Ascending aorta (tissue), 2 donors: ENCODE measurements at places on chromosomes 1 and 21. TPM values are rescaled to one million over a fixed set of nuclear protein-coding genes. Genes with fewer than 3 reads are reported as not detected.

DNA sequence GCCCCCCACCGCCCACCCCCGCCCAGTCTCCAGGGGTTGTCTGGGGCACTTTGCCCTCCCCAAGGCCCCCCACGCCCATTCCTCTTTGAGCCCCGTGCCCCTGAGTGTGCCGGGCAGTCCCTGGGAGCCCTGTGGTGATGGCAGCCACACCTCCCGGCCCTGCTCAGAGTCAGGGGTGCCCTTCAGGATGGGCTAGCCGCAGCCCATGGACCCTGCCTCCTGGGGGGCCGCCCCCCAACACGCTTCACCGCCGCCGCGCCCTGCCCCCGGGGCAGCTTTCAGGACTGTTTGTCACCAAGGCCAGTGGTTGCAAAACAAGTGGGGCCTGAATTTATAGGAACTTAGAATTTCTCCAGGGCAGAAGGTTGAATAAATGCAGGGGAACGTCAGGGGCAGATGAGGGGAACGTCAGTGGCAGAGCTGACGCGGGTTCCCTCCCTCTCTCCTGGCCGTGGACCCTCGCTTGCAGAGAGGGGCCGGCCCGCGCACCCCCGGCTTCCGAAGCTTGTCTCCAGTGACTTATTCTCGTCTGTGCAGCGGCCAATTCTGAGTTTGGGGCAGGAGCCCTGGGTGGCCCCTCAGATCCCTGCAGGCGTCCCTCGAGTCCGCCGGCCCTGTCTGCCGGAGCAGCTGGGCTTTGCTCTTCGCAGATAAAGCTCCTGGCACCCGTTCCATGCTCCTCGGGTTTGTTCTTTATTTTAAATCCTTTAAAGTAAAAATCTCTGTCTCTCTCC, 41.2 kb upstream of the ADARB1 start:
- DNase-seq: peak; percentile 69

- no peak for DNase-seq
Measured at GRCh38 chr1:158153179-158153578, 27.5 kb upstream of the CD1D start.

DNA sequence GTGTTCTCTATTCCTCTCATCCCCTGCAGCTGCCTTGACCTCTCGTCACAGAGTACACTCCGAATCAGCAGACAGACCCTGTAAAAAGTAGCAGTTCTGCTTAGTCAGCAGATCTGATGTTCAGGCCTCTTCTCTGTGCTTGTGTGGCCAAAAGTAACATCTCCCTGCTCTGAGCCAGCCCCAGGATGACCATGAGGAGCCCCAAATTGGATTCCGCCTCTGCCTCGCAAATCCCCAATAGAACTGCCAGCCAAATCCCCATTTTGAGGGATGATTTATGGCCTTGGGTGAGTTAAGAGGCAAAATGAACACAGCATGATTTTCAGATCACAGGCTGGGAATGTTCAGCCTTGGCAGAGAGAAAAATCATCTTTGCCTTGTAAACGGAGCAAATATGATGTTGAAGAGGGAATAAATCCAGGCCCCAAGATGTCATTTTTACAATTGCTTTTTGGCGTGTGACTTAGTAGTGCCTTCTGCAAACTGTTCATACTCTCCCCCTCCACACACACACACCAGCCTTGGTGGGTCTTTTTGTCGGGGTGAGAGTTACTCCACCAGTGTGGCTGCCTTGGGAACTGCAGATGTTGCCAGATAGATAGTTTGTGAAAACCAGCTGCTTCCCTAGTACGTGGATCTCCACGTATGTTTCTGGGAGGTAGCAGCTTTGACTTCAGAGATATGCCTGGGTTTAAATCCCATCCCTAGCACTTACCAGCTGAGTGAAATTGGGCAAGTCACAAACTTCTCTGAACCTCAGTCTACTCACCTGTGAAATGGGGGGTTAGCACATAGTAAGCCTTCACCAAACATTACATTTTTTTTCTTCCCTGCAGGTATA, 77.8 kb downstream of the MAN1C1 start:
- DNase-seq: peak; percentile 74

DNA sequence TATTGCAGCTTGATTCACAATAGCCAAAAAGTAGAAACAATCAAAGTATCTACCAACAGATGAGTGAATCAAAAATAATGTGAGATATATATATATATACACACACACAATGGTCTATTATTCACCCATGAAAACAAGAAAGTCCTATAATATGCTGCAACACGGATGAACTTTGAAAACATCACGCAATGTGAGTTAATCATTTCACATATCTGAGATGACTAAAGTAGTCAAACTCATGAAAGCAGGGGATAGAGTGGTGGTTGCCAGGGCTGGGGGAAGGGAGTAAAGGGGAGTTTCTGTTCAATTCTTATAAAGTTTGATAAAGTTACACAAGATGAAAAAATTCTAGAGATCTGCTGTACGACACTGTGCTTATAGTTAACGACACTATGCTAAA, 1234.8 kb downstream of the MRPL39 start:
- no peak for DNase-seq

The C1orf94 gene
- total RNA-seq: not detected

The COL9A2 gene
- total RNA-seq: 4.5 TPM
